Right atrium auricular region (tissue), 2 donors: ENCODE measurements at places on chromosomes 2 and 18.

- DNase-seq: no peak
These were observed 323.0 kb downstream of the FBXO15 start for GRCh38 chr18:73824671-73825070.

DNA sequence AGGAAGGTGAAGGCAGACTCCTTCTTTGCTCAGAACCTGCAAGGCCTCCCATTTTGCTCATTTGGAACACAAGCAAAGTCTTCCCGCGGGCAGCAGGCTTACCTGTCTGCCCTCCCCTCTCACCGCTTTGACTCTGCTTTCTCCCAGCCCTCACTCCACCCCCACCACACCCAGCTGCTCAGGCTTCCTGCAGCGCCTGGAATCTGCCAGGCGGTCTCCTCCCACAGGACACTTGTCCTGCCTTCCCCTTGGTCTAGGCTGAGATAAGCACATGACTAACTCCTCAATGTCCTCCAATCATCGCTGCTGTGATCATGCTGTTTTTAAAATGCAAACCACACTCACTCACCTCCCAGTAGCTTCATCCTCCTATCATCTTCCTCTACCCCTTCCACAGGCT, 430.0 kb downstream of the ZNF516 start:
- DNase-seq: no peak

- no peak for DNase-seq
These were observed 238.1 kb upstream of the EPHA4 start for GRCh38 chr2:221810245-221810644.

DNA sequence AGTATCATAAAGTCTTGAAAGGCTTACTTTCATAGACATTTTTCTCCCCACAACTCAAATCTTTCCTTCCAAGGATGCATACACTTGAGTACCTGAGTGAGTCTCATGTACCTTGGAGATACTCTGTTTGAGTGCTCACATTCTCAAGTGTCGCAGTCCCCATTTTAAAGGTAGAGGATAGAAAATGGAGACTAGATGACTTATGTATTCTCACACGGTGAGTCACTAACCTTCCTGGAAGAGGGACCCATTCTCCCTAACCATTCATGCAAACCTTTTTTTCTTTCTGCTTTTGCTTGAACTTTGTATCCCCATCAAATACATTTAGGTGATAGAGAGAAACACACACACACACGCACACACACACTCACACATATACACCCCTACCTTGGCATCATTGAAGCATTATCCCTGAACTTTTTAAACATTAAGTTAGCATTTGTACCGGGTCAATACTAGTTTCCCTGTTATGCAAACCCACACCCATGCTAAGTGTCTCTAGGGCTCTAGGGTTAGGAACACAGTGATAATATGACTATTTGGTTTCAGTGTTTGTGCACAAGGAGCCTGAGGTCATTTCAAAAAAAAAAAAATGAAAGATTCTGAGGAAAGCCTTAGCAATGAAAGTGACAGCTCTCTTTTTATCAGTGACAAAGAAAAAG, 236.2 kb downstream of the IKZF2 start:
- no peak for DNase-seq

DNA sequence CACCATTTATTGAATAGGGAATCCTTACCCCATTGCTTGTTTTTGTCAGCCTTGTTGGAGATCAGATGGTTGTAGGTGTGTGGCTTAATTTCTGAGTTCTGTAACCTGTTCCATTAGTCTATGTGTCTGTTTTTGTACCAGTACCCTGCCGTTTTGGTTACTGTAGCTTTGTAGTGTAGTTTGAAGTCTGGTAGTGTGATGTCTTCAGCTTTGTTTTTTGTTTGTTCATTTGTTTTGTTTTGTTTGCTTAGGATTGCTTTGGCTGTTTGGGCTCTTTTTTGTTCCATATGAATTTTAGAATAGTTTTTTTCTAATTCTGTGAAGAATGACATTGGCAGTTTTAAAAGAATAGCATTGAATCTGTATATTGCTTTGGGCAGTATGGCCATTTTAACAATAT, 12.7 kb downstream of the GKN2 start:
- DNase-seq: no peak

- DNase-seq: no peak
These were observed 34.8 kb downstream of the ABHD3 start for GRCh38 chr18:21669736-21670285.

GRCh38 chr18:25729072-25729471, 361.3 kb downstream of the SS18 start:
- no peak for DNase-seq

- no peak for DNase-seq
These were observed 21.8 kb downstream of the TMEM182 start for GRCh38 chr2:102783506-102784183.

GRCh38 chr18:68439642-68440041, 275.3 kb downstream of the TMX3 start:
- DNase-seq: no peak

DNA sequence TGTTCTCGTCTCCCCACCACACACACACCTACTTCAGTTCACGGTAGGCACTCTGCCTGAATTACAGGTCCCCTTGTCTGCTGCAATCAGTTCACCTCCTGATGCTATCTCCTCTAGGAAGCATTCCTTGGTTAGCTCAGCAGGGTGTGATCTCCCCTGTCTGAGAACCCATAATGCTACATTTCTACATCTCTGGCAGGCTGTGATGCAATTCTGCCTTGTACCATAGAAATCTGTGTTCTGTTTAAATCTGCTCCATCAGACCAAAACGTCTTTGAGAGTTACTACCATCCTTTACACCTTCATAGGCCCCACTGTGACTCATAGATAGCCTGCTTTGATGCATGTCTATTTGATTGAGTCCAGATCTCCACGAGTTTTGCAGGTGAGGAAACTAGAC, 103.9 kb downstream of the TTC32 start:
- DNase-seq: no peak

- no peak for DNase-seq
These were observed 30.0 kb downstream of the CTLA4 start for GRCh38 chr2:203897544-203897943.

DNA sequence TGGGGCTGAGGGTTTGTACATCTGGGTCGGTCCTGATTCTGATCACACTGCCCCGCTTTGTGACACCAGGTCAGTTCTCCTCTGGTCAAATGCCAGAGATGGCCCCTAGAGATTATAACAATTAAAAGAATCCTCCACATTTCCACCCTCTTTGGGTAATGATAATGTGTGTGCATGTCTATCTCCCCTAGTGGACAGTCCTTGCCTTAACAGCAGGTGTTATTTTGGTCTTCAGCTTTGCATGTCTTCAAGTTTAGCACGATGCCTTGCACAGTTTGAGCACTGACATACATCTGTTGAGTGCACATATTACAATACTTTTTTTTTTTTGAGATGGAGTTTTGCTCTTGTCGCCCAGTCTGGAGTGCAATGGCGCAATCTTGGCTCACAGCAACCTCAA, 25.7 kb upstream of the COX7A2L start:
- no peak for DNase-seq

DNA sequence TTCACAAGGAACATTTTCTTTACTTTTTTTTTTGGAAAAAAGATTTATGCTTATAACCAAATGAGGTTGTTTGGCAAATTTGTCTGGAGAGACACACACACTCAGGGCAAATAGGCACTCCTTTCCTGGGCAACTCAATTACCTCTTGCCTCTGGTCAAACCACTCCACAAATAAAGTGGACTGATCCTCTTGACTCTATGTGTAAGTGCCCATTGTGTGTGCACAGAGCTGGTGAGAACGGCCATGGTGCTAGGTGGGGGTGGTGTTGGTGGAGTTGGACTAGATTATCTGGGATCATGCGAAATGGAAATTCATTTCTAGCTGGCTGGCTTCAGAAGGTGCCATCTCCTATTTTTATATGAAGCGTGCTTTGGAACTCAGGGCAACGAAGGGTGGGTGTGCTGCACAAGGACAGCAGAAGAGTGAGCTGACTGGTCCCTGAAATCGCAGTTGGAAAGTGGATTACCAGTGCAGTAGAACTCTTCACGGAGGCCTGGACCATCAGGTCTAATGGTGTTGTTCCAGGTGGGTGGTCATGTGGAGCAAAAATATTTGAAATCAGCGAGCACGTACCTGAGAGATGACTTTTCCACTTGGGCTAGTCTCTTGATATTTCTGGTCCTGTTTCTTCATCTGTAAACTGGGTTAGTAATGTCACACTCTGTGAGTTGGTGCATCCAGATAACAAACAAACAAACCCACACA, 149.9 kb downstream of the RPIA start:
- DNase-seq: no peak

DNA sequence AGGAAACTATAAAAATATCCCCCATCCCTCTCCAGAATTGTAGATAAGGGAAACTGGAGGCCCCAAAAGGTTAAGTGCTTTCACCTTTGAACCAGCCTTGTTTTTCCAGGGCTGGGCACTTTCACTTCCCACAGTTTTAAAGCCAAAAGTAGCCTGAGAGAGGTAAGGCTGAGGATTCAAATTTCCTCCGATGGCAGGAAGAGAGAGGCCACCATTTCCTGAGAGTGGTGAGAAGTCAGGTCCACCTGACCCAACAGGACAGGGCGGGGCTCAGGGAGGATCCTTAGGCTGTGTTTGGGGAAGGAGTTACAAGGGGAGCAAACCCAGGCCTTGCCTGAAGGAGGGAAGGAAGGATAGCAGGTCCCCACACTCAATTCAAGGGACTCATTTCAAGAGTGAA, 4.7 kb upstream of the TEX261 start:
- no peak for DNase-seq

- DNase-seq: no peak
These were observed 94.1 kb upstream of the CD302 start for GRCh38 chr2:159891917-159892730.

GRCh38 chr2:7976206-7976605, 705.6 kb upstream of the ID2 start:
- no peak for DNase-seq

DNA sequence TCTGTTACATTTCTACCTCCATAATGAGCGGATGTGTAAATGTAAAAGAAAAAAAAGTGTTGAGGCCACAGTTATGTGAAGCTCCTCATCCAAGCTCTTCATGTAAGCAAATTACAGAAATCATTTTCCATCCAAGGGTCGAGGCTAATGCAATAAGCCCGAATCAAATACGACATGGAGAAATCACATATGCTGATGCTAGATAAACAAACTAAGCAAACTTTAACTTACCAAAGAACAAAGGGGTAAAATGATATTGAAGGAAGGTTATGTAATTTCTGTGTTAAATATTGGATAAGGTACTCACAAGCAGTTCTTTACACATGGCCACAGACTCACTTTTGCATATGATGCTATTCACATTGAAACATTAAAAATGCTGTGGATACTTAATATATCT, 310.2 kb upstream of the ID2 start:
- no peak for DNase-seq

DNA sequence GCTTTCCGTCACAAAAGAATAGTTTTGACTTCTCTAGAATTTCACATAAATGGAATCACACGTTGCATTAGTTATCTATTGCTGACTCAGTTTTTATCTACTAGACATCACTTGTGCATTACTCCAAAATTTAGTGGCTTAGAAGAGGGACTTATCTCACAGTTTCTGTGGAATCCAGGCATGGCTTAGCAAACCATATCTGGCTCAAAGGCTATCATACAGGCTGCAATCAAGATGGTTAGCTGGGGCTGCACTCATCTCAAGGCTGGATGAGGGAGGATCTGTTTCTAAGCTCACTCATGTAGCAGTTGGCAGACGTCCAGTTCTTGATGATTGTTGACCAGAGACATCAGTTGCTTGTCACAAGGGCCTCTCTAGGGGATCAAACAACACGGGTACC, 6.6 kb upstream of the DSC3 start:
- DNase-seq: no peak

- no peak for DNase-seq
These were observed 296.3 kb upstream of the SIX2 start for GRCh38 chr2:45305599-45305998.

DNA sequence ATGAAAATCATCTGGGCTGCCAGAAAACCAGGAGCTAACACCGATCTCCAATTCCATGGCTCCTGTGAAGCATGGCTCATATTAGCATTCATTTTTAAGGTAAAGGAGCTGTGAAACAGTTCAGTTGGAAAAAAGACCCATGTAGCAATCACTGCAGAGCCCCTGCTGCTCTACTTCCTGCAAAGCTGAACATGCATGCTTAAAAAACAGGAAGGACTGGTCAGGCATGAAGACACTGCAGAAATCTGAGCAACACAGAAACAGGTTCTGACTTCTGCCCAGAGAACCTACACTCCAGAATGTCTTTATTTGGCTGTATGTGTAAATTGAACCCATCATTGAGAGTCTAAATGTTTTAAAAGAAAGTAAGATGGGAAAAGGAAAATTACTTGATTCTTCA, 950.6 kb downstream of the DCDC2C start:
- DNase-seq: no peak

- DNase-seq: no peak
These were observed 24.9 kb downstream of the TET3 start for GRCh38 chr2:74009577-74009976.

DNA sequence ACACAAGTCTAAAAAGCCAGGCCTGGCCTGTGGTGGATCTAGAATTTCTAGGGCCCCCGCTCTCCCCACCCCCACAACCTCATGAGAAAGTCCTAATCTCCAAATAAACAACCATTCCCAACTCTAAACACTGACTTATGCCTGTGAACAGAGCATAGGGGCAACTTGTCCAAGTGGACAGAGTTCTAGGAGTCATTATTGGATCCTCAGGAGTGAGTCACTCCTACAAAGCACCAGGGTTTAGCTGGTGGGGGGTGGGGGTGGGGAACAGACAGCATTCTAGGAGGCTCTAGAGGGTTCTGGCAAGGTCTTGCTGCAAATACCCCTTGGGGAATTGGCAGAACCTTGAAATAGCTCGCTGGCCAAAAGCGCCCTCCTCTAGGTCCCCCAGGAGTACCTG, 83.3 kb downstream of the ZCCHC2 start:
- DNase-seq: no peak

- no peak for DNase-seq
These were observed 21.0 kb downstream of the SNORC start for GRCh38 chr2:232890896-232891601.

GRCh38 chr2:236731767-236732580, 162.3 kb downstream of the ACKR3 start:
- DNase-seq: peak; percentile 87

DNA sequence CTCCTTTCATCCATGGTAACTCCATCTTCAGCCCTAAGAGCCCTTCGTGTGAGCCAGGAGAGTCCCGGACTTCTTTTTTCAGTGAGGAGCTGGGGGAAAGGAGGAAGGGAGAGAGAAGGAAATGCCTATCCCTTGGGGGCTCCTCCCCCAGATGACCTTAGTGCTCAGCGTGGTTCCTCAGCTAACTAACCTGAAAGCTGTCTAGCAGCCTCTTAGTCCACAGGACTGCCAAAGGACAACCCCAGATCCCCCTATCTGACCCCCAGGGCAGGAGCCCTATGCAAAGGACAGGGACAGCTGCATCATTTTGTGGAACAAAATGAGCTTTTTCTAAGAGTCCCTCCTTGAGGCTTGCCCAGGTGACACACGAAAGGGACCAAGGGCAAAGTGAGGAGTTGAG, 7.9 kb downstream of the SPR start:
- DNase-seq: no peak

- no peak for DNase-seq
These were observed 30.8 kb downstream of the CCDC150 start for GRCh38 chr2:196670342-196670741.
